ENCODE measurements at places on chromosomes 16 and 17.
A peak's percentile ranks its signal among the peaks of the same experiment; 100 is the strongest.

DNA sequence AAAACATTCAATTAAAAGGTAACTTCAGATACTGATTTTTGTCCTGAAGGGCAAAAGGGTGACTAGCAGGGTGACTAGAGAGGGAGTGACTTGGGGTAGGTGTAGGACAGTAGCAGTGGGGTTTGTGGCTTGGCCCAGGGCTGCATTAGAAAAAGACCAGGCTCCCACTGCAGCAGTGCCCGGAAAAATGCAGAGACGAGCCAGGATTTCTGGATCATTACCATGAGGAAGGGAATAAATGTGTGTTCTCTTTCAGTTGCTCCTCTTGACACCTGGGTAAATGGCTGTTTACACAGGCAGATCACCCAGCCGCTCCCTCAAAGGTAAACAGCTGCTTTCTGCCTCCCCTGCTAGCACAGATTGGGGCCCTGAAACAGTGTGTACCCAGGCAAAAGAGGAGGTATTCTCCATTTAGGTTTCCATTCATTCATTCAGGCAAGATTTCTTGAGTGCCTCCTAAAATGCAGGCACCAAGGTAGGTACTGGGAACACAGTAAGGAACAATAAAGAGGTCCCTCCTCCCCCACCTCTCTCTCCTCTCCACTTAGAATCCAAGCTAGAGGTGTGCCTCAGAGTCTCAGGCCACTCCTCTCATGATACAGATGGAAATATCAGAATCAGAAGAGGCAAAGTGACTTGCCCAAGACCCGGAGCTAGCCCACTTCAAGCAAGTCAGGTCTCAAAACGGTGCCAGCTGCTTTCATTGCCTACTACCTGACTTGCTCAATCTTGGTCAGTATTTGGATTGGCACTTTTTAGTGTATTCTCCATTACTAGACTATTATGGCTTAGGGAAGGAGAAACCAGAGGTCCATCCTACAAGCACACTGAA lies 15.2 kb upstream of the TOX3 start:
- DNase-seq: no peak

GRCh38 chr17:696369-696768 lies 18.3 kb downstream of the VPS53 start:
- DNase-seq: no peak

- DNase-seq: peak; percentile 61
These were observed 2.4 kb upstream of the FOXL1 start for GRCh38 chr16:86575754-86576557.

DNA sequence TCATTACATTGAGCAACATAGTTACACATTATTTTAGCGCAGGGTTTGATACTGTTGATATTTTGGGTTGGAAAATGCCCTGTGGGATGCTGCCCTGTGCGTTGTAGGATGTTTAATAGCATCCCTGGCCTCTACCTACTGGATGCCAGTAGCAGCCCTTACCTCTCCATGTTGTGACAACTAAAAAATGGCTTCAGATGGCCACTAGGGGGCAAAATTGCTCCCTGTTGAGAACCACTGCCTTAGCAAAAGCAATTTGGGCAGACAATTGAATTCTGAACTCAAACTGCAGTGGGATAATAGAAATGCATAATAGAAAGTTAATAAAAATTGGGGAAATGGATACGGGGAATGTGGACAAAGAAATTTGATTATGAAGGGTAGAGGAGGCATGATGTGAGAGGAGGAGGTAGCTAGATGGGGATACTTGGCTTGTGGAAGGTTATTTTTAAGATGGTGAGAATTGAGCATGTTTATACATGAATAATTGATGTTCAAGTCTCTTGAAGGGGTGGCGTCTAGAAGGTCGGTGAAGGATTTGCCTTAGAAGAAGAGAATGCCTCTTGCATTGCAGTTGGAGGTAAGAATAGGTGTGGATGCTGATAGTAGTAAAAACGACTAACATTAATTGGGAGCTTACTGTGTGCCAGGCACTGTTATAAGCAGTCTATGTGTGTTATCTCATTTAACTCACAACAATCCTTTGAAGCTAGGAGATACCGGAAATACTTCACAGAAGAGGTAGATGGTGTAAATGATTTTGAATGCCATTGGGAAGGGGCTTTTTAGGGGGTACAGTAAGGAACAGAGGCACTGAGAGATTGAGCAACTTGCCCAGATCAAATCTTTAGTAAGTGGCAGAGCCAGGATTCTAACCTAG lies 19.0 kb downstream of the HEATR9 start:
- peak; percentile 37 for DNase-seq

GRCh38 chr16:30786115-30786935 lies 680 bp downstream of the ZNF629 start:
- peak; percentile 51 for DNase-seq

DNA sequence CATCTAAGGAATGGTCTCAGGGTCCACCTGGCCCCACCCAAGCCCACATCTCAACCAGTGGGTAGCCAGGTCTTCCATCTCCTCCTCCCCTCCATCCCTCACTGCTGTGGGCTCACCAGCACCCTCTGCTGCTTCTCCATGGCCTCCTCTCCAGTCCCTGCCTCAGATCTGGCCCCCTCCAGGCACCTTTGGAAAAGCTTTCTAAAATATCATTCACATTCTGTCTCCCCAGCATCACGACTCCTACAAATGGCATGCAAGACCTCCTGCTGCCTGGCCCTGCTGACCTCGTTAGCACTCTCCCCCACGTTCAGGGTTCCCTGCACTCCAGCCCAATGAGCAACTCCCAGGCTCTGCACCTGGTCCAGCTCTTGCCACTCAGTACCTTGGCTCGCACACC lies 13.7 kb downstream of the GLP2R start:
- no peak for DNase-seq

DNA sequence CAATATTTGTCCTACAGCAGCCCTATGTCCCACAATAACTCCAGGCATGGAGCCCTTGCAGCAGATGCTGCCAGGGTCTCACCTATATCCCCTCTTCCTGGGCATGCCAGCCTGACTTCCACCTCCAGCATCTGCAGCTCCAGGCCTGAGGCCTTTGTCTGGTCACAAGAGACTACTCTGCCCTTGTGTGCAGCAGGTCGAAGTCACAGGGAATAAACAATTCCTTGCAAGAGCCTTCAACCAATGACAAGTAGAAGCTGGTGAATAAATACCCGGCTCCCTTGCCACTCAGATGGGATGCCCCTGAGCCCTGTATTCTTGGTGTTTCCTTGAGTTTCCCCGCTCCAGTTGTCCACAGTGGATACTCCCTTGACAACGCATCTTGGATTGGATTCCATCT lies 23.0 kb downstream of the CES1 start:
- no peak for DNase-seq

DNA sequence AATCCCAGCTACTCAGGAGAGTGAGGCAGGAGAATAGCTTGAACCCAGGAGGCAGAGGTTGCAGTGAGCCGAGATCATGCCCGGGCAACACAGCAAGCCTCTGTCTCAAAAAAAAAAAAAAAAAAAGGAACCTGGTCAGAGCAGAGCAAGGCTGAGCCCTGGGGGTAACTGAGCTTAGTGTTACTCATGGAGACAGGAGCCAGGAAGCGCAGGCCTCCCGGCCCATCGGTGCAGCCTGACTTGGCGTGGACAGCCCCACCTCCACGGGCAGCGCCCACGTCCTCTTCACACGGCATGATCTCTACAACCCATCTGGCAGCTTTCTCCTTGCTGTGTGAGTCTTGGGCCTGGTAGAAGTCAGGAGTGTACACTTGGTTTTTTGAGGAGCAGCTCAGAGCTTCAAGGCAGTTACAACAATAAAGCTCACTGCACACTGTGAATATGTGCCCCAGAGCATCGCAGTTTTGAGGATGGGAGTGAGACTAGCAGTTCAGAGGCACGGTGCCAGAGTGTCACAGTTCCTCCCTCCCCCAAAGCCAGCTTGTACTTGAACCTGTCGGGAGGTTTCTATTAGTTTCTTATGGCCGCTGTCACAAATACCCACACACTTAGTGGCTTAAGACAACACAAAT lies 129.9 kb downstream of the RAP1GAP2 start:
- no peak for DNase-seq

- DNase-seq: no peak
These were observed 73.3 kb downstream of the TANC2 start for GRCh38 chr17:63039342-63039741.

GRCh38 chr16:4315186-4316107 lies at the start of gene GLIS2:
GLIS2 (plus strand) TSS chr16:4316067; CDS start chr16:4332281, 16,214 bp downstream.
- DNase-seq: peak; percentile 48

- DNase-seq: no peak
These were observed 67.2 kb downstream of the CDH8 start for GRCh38 chr16:61969077-61969382.

- DNase-seq: no peak
These were observed 1.3 kb downstream of the PEMT start for GRCh38 chr17:17590141-17590751.

GRCh38 chr16:85270374-85270773 lies 158.1 kb upstream of the CIBAR2 start:
- DNase-seq: no peak

DNA sequence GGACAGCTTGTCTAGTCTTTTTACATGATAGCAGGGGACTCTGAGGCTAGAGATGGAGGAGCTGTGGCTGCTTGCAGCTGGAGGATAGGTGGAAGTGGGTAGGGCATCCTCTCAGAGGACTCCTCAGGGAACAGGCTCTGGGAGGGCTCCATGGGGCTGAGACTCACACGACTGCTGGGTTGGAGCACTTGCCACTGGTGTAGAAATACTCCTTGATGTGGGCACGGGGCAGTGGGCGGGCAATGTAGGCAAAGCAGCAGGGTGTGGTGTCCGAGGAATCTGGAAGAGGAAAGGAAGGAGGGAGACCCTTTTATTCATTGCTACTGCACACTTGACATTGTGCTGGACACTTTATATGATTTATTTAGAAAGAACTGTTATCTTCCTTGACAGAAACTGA lies 1.8 kb downstream of the CCL5 start:
- no peak for DNase-seq

- DNase-seq: no peak
These were observed 124.5 kb upstream of the ZFHX3 start for GRCh38 chr16:73172241-73172972.

- no peak for DNase-seq
These were observed 57.5 kb upstream of the MARCHF10 start for GRCh38 chr17:62865586-62865985.

- no peak for DNase-seq
These were observed 43.7 kb upstream of the GSG1L start for GRCh38 chr16:28107232-28107631.

GRCh38 chr16:35741546-35741945 lies 2282.1 kb downstream of the TP53TG3F start:
- DNase-seq: no peak
